NCI-H2029 (cell line): ENCODE measurements at places on chromosomes 13 and 19.

- no peak for DNase-seq
Observed at GRCh38 chr19:32879741-32880140, 10.2 kb upstream of the SLC7A9 start.

GRCh38 chr13:78319101-78319627, 284.2 kb downstream of the POU4F1 start:
- no peak for DNase-seq

- no peak for DNase-seq
Observed at GRCh38 chr19:21611659-21612402, 106.4 kb downstream of the ZNF429 start.

- no peak for DNase-seq
Observed at GRCh38 chr19:1062387-1063029, 4.5 kb upstream of the ARHGAP45 start.
